ENCODE measurements at places on chromosomes 3 and 15. TPM values are rescaled to one million over a fixed set of nuclear protein-coding genes. Genes with fewer than 3 reads are reported as not detected.

Gene GOLGA6B
- total RNA-seq = not detected

Gene DNAH12
- total RNA-seq = 0.05 TPM

Gene GOLGA6L10
- 0.96 TPM for total RNA-seq

Gene HRH1
- 0.10 TPM for total RNA-seq

Gene EBLN2
- total RNA-seq = 4.1 TPM

GRCh38 chr3:59772416-59773408 lies 722.9 kb upstream of the CFAP20DC start:
- DNase-seq = peak; percentile 79
- peaks cover 46% of the 10 kb centered on the region for H3K4me1 ChIP-seq
- peak overlapping the region; percentile 7 for H3K4me3 ChIP-seq
- H3K27me3 ChIP-seq = no peaks in the 10 kb centered on the region
- H3K27ac ChIP-seq = no peak overlapping the region
- no peaks in the 10 kb centered on the region for H3K36me3 ChIP-seq

DNA sequence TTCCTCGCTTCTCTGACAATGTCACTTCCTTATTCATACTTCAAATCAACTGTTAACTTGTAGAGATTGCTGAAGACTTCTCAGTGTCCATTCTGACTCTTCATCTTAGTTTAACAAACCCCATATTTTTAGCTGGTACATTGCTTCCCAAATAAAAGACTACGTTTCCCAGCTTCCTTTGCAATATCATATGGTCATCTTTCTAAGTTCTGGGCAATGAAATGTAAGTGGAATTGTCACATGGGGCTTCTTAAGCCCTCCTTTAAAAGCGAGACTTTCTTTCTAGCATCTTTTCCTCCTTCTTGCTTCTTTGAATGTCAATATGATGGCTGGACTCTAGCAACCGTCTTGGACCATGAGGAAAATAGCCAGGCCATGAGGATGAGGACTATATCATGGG lies 239.0 kb downstream of the ZNF621 start:
- no peaks in the 10 kb centered on the region for H3K4me1 ChIP-seq
- no peaks in the 10 kb centered on the region for H3K36me3 ChIP-seq
- H3K27me3 ChIP-seq = peaks cover 9% of the 10 kb centered on the region
- DNase-seq = no peak
- H3K27ac ChIP-seq = no peak overlapping the region
- no peak overlapping the region for H3K4me3 ChIP-seq

- H3K36me3 ChIP-seq = no peaks in the 10 kb centered on the region
- peak; percentile 67 for DNase-seq
Observed at GRCh38 chr3:10758304-10759037, 57.6 kb upstream of the SLC6A11 start.

- peaks cover 3% of the 10 kb centered on the region for H3K36me3 ChIP-seq
- no peak for DNase-seq
- no peaks in the 10 kb centered on the region for H3K27me3 ChIP-seq
- no peak overlapping the region for H3K4me3 ChIP-seq
- H3K27ac ChIP-seq = no peak overlapping the region
- H3K4me1 ChIP-seq = peaks cover 10% of the 10 kb centered on the region
Observed at GRCh38 chr3:128307029-128307633, 153.8 kb downstream of the EEFSEC start.

DNA sequence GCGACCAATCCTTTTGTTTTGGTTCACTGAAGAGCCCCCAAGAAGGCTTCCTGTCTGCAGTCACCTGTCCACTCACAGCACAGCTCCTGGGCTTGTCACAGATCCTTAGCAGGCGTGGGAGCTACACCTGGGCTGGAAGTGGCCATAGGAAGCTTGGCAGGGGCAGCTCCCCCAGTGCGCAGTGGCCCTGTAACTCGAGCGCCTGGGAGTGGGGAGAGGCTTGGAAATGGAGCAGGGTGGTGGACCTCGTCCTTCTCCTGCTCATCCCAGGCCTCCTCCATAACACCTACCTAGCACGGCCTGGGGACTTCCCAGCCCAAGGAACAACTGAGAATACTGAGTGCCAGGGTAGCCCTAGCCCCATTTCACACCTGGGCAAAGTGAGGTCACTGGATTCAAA lies 19.3 kb upstream of the TGM5 start:
- no peak overlapping the region for H3K27ac ChIP-seq
- DNase-seq = no peak
- H3K4me1 ChIP-seq = no peaks in the 10 kb centered on the region

GRCh38 chr15:58479941-58480340 lies 48.1 kb downstream of the LIPC start:
- H3K27me3 ChIP-seq = no peaks in the 10 kb centered on the region
- peaks cover 46% of the 10 kb centered on the region for H3K4me1 ChIP-seq
- peaks cover 1% of the 10 kb centered on the region for H3K36me3 ChIP-seq
- no peak for DNase-seq
- no peak overlapping the region for H3K4me3 ChIP-seq

DNA sequence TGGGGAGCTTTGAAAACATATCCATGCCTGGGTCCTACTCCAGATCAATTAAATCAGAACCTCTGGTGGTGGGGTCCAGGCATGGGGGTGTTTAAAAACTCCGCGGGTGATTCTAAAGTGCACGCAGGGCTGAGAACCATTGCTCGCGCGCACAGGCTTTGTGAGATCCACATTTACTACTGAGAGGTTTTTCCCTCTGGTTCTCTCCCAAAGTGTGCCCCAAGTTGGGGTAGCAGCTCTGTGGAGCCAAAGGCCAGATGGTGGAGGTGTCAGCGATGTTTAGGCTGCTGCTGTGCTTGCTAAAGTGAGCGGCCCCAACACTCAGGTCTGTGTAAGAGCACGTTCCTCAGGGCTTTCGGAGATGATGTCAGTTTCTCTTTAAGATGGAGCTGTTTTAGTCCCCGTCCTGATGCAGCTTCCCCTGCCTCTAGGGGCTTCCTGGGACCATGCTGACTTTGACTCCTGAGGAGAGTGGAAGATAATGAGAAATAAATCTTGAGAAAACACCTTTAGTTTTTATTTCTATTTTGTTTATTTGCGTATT lies 13.4 kb upstream of the MAGEF1 start:
- no peak for DNase-seq
- no peak overlapping the region for H3K4me3 ChIP-seq
- no peaks in the 10 kb centered on the region for H3K36me3 ChIP-seq
- H3K27ac ChIP-seq = no peak overlapping the region
- H3K27me3 ChIP-seq = no peaks in the 10 kb centered on the region

- no peak for DNase-seq
- H3K36me3 ChIP-seq = peaks cover 7% of the 10 kb centered on the region
- no peak overlapping the region for H3K27ac ChIP-seq
- no peaks in the 10 kb centered on the region for H3K4me1 ChIP-seq
- no peaks in the 10 kb centered on the region for H3K27me3 ChIP-seq
Observed at GRCh38 chr3:47491777-47492176, 16.0 kb upstream of the SCAP start.

GRCh38 chr3:126349071-126349470 lies 8.1 kb downstream of the KLF15 start:
- no peaks in the 10 kb centered on the region for H3K4me1 ChIP-seq
- no peak overlapping the region for H3K27ac ChIP-seq
- no peaks in the 10 kb centered on the region for H3K36me3 ChIP-seq
- H3K4me3 ChIP-seq = no peak overlapping the region
- no peak for DNase-seq
